Karpas-422 (cell line): ENCODE measurements at places on chromosomes 3 and 15. TPM values are rescaled to one million over a fixed set of nuclear protein-coding genes. Genes with fewer than 3 reads are reported as not detected.

KCNMB3 gene
- total RNA-seq = 17.1 and 28.3 TPM in 2 replicates

PCSK6 gene
- 0.19 TPM in 1 of 2 replicates, not detected in the other for total RNA-seq

DNA sequence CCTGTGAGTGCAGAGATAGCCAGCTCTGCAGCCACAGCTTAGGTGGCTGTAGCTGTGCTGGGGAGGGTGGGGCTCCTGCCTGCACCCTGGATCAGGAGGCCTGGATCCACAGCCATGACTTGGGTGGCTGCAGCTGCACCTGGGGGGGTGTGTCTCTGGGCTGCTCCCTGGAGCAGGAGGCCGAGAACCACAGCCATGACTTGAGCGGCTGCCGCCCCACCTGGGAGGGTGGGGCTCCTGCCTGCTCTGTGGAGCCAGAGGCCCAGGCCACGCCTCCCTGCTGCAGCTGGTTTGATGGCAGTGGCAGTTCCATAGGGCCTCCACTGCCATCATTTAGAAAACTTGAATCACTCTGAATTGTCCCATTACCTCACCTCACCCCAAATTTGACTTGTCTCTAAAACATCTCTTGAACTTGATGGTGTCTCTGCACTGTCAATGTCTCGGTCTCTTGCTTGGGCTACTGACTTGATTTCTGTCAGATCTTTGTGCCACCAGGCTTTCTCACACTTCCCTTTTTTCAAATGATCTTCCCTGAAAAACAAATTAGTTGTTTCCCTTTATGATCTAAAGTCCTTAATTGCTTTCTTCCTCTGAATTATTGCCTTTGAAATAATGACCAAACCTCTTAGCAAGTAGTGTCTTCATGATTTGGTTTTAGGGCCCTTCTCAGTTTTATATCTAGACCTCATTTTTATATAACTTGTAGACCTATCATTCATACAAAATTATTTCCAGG is 313.2 kb upstream of the MME start:
- H3K4me3 ChIP-seq = no peak overlapping the region
- H3K36me3 ChIP-seq = no peaks in the 10 kb centered on the region
- H3K27ac ChIP-seq = no peak overlapping the region
- H3K27me3 ChIP-seq = no peaks in the 10 kb centered on the region
- H3K4me1 ChIP-seq = peaks cover 5% of the 10 kb centered on the region; the same call in 1 of the 2 replicates

- no peaks in the 10 kb centered on the region for H3K4me1 ChIP-seq
- no peaks in the 10 kb centered on the region for H3K36me3 ChIP-seq
- no peak for DNase-seq
- no peak overlapping the region for H3K4me3 ChIP-seq
- no peak overlapping the region for H3K27ac ChIP-seq
These were observed 23.5 kb downstream of the FHIT start for GRCh38 chr3:61227799-61228198.

- H3K27me3 ChIP-seq = no peaks in the 10 kb centered on the region
- no peaks in the 10 kb centered on the region for H3K4me1 ChIP-seq
- no peak overlapping the region for H3K4me3 ChIP-seq
- no peaks in the 10 kb centered on the region for H3K36me3 ChIP-seq
- no peak overlapping the region for H3K27ac ChIP-seq
These were observed 124.7 kb upstream of the RAD18 start for GRCh38 chr3:9087831-9088413.

- H3K4me3 ChIP-seq = no peak overlapping the region
- no peaks in the 10 kb centered on the region for H3K27me3 ChIP-seq
- no peaks in the 10 kb centered on the region for H3K4me1 ChIP-seq
These were observed 8.3 kb downstream of the TF start for GRCh38 chr3:133754455-133754854.

DNA sequence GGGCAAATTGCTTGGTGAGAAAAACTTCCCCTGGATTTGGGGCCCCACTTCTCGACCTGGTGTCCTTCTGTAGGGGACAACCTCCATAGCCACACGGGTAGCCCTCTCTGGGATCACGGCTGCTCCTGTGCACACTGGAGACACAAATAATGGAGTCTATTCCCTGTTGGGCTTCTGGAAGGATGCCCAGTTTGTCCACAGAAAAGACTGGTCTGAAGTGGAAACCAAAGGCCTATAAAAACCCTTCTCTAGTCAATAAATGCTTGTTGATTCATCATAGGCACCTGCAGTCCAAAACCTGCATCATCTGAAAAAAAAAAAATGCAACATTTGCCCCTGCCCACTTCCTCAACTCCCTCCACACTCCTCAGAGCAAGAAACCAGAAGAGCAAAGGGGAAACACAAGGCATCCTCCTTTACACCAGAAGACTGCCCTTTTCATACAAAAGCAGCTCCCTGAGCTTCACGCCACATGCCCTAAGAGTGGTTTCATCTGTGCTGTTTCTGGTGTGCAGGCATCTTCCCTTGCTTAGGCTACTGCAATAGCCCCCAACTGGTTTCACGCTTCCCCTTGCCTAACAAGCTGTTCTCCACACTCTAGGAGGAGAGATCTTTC is 36.3 kb downstream of the SRGAP3 start:
- H3K27me3 ChIP-seq = no peaks in the 10 kb centered on the region
- no peak overlapping the region for H3K4me3 ChIP-seq
- peaks cover 3% of the 10 kb centered on the region; the same call in 1 of the 2 replicates for H3K4me1 ChIP-seq

TF gene
- total RNA-seq = 0.36 and 1.6 TPM in 2 replicates

DNA sequence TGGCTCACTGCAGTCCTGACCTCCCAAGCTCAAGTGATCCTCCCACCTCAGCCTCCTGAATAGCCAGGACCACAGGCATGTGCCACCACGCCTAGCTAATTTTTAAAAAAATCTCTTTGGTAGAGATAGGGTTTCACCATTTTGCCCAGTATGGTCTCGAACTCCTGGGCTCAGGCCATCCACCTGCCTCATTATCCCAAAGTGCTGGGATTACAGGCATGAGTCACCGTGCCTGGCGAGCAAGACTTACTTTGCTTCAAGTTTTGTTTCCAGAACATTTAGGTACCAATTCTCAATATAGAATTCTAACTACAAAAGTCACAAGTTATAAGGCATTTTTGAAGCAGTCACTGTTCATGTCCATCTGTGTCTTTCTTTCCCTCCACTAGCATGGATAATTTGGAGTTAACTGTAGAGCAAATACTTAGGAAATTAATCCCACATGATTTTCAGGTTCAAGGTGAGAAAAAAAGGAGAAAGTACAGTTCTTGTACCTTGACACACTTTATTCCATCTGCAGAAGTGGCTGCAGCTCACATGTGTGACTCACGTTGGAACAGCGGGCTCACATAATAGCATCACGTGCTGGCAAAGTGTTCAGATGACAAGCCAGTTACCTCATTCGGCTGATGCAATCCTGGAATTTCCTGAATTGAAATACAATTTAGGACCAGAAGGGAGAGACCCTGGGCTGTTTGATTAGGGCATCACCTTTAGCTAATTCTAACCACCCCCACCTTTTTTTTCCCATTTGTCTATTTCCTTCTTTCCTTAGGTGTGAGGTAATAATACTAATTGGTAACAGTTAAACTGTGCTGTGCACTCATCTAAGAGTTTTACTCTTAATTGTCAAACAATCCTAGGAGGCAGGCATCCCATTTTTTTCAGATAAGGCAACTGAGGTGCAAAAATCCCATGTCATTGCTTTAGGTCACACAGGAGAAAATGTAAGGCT is 46.9 kb upstream of the NEDD4 start:
- H3K36me3 ChIP-seq = no peaks in the 10 kb centered on the region
- H3K4me1 ChIP-seq = no peaks in the 10 kb centered on the region; the same call in 1 of the 2 replicates
- no peaks in the 10 kb centered on the region for H3K27me3 ChIP-seq
- H3K4me3 ChIP-seq = no peak overlapping the region

SNX22 gene
- total RNA-seq = 51.5 and 71.4 TPM in 2 replicates
